ENCODE measurements at places on chromosomes 5 and 9.
A peak's percentile ranks its signal among the peaks of the same experiment; 100 is the strongest.

- DNase-seq, result no peak
Measured at GRCh38 chr5:34804913-34805312, 34.1 kb upstream of the TTC23L start.

DNA sequence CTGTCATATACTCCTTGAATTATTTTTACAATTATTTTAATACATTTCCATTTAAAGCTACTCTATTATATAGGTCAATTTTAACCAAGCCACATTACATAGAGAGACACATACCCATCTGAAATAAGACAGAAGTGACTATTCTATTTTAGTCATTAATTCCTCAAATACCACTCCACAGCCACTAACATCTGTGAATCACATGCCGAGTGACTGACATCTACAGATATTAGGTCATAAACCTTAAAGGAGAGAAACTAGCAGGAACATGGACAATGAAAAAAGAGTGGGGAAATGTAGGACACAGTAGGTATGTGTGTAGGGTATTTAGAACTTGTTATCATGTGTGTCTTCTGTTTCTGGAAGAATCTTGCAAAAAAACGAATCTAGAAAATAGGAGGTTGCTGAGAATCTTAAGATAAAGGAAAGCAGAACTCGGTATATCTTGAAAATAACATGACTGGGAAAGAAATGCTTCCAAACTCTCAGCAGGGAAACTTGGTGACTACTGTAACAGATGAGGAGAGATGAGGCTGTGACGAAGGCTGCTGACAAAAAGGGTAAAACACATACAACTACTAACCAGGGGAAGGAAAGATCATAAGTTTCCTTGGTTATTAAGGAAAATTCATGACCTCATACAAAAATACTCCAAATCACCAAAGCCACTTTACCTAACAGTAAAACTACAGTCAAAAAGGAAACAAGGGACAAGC, 84.6 kb downstream of the PLPP1 start:
- no peak for DNase-seq

DNA sequence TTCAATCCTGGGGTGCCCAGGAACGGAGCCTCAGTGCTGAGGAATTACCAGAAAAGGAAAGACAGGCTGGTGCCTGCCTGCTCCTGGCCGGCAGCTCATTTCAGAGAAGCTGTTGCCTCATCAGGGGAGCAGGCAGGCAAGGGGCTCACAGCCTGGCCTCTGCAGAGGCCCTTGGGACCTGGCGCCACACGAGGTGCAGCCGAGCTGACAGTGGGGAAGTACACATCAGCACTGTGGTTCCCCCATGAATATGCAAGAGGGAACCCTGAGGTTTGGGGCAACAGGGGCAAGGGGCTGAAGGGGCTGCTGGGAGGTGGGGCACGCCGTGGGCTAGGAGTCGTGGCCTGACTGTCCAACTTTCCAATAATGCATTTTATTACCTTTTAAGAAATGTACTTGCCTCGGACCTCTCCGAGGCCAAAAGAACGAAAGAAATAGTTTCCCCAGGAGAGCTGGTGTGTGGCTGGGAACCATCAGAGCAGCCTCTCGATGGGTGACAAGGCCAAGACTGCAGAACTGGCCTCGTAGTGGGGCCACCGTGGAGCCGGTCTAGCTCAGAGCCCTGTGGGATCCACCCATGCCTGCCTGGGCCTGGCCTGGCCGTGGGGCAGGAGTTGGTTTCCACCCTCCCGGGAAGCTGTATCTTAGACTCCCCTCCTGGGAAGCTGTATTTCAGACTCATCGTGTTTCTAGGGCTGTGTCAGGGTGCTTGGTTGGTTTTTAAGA, 198.6 kb downstream of the PAX5 start:
- no peak for DNase-seq

- no peak for DNase-seq
Measured at GRCh38 chr5:97297704-97298091, 114.7 kb upstream of the RIOK2 start.

DNA sequence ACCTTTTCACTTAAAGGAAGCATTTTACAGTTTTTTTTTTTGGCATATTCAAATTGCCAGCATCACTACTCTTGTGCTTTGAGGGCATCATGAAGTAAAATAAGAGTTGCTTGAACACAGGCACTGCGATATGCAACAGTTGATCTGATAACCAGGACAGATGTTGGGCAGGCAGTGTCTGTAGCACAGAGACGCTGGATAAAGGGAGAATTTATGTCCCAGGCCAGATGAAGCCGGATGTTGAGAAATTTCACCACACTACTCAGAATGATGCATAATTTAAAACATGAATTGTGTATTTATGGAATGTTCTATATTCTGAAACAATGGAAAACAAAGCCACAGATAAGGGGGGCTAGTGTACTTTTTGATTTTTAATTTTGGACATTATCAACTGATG, 71.4 kb downstream of the SLC12A2 start:
- no peak for DNase-seq

- no peak for DNase-seq
Measured at GRCh38 chr9:117462861-117463260, 48.0 kb upstream of the ASTN2 start.

DNA sequence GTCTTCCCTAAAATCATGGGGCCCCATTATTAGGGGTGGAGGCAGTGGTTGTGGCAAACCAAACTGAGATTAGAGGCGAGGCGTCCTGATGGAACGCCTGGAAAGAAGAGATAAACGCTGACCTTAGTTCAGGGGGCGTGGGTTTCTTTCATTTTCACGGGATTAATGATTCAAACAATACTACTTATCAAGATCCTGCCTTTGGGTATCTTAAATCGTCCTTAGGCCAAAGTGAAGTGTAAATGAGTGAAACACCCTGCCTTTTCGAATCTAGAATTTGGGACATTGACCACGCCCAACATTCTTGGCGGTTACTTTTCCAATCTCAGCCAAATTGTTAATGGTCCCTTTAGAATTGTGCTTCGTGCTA, 1.0 kb upstream of the UBTD2 start:
- no peak for DNase-seq

- no peak for DNase-seq
Measured at GRCh38 chr5:136115183-136115865, 17.3 kb upstream of the SMAD5 start.

DNA sequence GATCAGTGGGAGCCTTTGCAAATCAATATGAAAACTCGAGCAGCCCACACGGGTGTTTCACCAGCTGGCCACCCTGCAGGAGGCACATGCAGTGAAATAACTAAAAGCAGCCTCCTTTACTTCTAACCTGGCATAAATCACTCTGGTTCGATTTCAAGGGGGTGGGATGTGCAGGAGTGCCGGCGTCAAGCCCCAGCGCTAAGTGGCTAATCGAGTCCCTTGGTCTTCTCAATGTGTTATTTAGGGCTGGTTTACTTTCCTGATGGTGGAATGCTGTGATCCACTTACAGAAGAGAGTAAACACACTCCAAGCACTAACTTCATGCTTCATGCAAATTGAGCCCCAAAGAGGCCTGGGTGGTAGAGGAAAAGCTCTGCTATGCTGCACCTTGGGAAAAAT, 109.4 kb downstream of the TMEM174 start:
- DNase-seq, result no peak

GRCh38 chr9:4600368-4600767, 61.7 kb upstream of the PLPP6 start:
- DNase-seq, result no peak

DNA sequence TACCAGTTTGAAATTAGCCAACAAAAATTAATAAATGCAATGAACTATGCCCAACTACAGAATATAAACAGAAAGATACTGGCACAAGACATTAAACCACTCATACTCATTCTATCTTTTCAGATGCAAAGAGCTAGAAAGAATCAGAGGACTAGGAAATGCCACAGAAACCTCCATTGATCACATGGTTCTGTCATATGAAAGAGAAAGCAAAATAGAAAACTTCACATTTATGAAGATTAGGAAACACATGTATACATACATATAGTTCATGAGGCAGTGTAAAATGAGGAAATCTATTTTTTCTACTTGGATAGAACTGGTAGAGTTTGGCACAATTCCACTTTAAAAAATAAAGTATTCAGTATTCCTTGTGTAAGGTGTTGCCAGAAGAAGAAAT, 275.1 kb upstream of the PTGER4 start:
- DNase-seq, result peak; percentile 34
